B cell (primary cell): ENCODE measurements at places on chromosomes 2 and 18. TPM values are rescaled to one million over a fixed set of nuclear protein-coding genes. Genes with fewer than 3 reads are reported as not detected.

GRCh38 chr18:8367217-8367988 lies 241.8 kb upstream of the RAB12 start:
- peak; percentile 25 for DNase-seq

The LYPD1 gene
- total RNA-seq = 0.22 TPM in 1 of 2 replicates, not detected in the other

DNA sequence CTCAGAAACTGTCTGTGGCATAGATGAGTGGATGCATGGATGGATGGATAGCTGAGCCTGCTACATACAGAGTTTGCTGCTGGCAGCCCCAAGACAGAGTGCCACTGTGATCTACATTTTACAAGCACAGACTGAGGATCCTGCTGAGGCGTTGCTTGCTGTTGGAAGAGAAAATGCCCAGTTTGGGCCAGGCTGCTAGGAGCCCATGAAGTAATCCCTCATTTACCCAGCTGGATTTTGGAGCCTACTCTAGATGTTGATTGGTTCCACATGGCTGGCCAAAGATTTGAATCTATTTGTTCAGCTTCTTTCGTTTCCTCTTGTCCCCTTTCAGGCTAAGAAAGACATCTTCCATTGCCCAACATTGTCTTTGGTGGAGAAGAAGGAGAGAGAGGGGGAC lies 261.3 kb downstream of the CLIP4 start:
- no peak for DNase-seq

The LYPD6 gene
- not detected in 2 replicates for total RNA-seq

The REV1 gene
- 69.5 and 70.5 TPM in 2 replicates for total RNA-seq

- DNase-seq = no peak
These were observed 9.7 kb downstream of the RHBDD1 start for GRCh38 chr2:226845386-226846116.

The SCYGR4 gene
- total RNA-seq = not detected in 2 replicates
